ENCODE measurements at places on chromosomes 11 and 22.

DNA sequence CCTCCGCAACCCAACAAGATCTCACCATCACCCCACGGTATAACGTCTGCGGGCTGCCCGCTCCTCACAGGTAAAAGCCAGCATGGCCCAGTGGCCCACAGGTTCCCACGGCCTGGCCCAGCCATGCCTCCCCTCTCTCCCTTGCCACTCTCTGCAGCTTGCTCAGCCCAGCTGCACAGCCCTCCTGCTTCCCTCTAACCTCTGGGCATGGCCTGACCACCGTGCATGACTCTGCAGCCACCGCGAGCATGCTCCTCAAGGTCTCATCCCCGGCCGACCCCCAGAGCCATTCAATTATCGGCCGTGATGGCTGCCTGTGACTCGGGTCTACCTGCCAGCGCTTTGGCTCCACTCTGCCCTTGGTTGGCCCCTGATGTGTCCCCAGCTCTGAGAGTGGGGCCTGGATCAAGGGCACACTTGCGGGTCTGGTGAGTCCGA lies 185.5 kb downstream of the CTTN start:
- no peak for DNase-seq

DNA sequence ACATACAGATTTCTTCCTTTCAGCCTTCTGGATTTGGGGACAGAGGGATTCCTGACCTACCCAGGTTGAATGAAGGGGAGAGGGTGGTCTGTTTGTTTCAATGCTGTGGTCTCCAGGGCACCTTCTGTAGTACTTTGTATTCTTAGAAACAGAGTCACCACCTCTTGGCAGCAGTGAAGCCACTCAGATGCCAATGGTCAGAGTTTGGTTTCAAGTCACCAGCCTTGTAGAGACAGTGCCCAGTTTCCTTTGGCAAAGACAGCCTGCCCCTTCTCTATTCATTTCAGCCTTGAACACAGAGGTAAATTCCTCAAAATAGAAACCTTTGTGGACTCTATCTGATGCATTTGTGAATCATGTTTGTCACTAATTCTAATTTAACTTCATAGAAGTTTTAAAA lies 111.7 kb upstream of the RASSF10 start:
- DNase-seq, result no peak

DNA sequence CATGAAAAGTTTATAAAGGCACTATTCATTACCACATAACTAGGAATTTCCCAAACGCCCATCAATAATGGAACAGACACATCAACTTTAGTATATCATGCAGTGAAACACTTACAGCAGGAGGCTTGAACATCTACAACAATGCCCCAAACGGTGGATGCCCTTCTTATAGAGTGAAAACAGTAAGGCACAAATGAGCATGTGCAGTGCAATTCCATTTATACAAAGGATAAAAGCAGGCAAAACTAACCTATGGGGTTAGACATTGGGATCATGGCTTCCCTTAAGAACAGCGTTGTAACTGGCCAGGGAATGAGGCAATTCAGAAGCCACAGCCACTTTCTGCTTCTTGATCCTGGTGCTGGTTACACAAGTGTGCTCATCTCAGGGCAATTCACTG lies 1363.0 kb downstream of the TBC1D22A start:
- no peak for DNase-seq

DNA sequence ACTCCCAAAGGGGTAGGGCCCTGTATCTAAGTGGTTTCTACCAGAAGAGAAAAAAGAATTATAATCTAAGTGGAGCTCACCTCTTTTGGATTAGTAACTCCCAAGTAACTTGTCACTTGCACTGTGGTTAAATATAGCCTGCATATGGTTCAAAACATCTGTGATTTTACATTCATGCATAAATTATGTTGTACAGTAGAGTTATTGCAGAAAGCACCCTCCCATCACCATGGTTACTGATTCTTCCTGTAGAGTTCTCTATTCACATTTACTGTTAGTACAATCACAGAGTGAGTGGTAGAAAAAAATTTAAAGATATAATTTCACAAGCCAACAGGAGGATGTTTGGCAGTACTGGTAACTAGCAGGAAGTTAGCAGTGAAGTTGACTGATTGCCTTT lies 80.4 kb downstream of the LRRC4C start:
- no peak for DNase-seq

DNA sequence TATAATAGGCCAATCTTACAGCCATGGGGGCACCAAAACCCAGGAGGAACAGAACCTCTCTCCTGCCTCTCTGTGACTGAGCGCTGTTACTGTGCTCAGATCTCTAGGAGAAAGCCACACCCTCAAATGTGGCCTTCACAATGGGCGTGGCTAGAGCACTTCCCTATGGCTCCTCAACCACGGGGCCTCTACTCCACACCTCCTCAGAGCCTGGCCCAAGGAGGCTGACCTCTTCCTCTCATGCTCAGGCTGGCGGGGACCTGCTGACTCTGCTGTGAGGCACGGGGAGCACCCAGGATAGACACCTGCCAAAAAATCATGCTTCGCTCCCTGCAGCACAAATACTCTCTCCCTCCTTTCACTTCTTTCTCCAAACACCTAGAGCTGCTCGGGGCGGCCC lies 41.0 kb downstream of the C11orf58 start:
- DNase-seq, result no peak

- no peak for DNase-seq
Measured at GRCh38 chr11:36037031-36037430, 93.2 kb downstream of the LDLRAD3 start.

DNA sequence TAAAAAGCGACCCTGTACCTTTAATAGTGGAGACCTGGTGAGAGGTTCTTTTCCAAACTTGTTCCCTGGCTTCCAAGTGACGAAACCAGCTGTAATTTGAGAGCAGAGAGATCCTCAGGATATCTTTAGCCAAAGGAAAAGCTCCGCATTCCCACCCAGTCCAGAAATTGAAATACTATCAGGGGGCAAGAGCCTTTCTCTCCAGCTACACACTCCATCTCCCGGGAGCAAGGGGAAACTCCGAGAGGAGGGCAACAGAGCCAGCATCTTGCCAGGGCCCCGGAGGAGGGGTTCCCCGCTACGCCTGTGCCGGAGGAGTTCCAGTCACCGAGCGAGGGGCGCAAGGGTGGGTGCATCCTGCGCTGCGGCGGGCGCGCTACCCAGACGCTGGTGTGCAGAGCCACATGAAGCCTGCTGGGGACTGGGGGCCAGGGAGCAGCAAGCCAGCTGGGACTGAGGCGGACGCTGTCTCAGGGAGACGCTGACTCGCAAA lies at the start of gene FIBIN:
TSS of gene FIBIN (plus strand) at position 148 of the 493 bp plus-strand sequence. CDS start 415 bp downstream, outside the sequence.
- no peak for DNase-seq

DNA sequence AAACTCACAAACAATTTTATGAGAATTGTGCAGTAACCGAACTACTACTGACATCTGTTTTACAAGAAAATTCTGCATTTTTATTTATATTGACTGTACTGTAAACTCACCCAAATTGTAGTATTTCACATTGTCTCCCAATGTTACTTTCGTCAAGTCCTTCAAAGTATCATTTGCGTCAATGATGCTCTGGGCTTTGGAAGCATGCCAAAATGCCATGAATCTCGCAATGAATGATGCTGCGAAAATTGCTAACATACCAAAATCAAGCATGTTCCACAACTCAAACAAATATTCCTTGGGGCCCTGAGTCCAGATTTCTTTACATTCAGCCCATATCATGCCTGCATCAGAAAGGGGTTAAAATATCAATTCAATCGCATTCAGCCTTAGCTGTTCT lies 107.6 kb downstream of the TRPC6 start:
- no peak for DNase-seq

DNA sequence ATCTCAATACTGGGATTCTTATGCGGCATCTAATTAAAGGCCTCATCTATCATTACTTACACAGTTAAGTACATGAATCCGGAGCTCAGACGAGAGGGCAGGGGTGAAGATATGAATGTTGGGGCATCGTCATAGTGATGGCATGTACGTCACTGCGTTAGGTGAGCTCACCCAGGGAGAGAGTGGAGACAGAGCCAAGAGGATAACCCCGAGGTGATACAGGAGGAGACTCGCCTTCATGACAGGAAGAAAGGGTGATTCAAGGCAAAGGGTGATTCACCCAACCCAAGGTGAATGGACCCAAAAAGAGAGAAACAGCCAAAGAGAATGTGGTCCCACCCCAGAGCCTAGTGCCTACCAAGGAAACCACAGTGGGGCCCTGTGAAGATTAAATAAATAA lies 132.9 kb upstream of the BLID start:
- DNase-seq, result no peak

DNA sequence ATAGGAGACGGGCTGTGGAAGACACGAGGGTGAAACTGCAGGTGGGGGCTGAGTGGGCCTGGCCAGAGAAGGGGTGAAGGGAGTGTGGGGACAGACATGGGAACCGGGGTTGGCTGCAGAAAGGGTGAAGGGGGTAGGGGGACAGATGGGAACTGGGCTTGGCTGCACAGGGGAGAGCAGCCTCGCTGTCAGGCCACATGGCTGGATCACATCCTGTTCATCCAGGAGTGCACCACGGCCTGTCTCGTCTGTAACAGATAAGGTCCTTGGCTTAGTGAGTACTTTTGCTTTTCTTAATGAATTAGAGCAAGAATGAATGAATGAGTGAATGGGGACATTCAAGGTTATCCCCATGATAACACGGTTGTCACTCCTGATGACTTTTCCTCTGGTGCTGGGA lies 13.5 kb downstream of the FBLN1 start:
- DNase-seq, result no peak

DNA sequence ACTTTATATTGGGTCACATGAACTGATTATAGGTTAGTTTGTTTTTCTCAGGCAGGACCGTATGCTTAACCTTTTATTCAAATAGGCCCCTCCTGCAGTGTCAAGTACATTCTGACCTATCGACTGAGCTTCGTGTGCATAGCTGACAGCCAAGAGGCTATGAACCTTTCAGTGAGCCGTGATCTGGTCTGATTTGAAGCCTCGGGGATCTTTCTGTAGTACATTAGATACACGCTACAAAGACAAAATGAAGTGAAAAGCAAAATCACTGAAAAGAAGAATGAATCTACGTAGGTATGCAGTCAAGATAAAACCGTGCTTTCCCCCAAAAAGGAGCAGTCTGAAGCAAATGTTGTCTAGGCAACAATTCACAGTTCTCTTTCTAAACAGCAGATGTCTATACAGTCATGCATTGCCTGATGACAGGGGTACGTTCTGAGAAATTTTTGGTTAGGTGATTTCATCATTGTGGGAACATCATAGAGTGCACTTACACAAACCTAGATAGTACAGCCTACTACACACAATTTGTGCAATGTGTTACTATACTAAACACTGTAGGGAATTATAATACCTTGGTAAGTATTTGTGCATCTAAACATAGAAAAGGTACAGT lies 18.1 kb downstream of the JHY start:
- no peak for DNase-seq

DNA sequence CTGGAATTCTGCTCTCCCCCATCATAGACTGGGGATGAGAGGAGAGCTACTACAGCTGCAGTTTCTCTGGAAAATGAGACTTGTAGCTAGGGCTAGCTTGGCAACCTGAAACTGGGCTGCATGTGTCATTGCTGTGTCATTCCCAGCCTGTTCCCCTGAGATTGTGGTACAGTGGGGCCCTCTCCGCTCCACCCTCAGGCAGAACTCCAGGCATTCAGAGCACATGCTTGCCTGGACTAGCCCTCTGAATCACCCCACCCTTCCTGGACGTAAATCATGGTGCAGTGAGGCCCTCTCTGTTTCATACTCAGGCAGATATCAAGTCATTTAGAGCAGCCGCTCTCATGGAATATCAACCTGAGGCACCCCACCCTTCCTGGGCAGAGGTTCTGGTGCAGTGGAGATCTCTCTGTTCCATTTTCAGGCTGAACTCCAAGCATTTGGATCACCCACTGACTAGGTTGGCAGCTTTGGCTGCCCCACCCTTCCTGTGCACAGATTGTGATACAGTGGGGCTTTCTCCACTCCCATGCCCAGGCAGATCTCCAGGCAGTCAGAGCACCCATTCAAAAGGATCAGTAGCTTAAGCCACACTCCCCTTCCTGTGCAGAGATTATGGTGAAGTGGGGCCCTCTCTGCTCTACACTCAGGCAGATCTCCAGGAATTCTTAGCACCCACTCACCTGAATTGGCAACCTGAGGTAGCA lies 274.4 kb downstream of the C11orf87 start:
- DNase-seq, result no peak

- DNase-seq, result no peak
Measured at GRCh38 chr22:35076630-35077029, 10.7 kb downstream of the ISX start.

DNA sequence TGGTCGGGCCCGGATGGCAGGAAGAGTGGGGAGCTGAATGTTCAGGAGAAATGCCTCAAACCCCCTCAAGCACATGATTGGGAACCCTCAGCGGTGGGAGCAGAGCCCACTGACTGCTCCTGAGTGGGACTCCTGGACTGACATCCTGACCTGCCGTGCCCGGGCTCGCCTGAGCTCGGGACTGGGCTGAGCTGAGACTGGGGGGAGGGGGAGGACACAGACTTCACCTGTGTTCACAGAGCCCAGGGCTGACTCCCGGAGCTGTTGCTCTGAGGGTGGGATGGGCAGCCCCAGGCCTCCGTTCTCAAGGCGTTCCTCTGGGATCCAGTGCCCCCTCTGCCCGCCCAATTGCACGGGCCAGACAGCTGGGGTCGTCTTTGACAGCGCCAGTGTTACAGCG lies 24.6 kb downstream of the DAGLA start:
- DNase-seq, result no peak

Data from stimulated activated CD8-positive, alpha-beta memory T cell treated with anti-CD3 and anti-CD28 coated beads, Interleukin-2, amount 100 ng/mL, for 48 hours (primary cell).